Stimulated activated CD4-positive, alpha-beta T cell treated with anti-CD3 and anti-CD28 coated beads, Interleukin-1b, Interleukin-23, amount 100 ng/mL, for 4 hours (primary cell): ENCODE measurements at places on chromosomes 6 and 20.

- DNase-seq = no peak
These were observed 37.0 kb downstream of the FOXO3 start for GRCh38 chr6:108597572-108598304.

DNA sequence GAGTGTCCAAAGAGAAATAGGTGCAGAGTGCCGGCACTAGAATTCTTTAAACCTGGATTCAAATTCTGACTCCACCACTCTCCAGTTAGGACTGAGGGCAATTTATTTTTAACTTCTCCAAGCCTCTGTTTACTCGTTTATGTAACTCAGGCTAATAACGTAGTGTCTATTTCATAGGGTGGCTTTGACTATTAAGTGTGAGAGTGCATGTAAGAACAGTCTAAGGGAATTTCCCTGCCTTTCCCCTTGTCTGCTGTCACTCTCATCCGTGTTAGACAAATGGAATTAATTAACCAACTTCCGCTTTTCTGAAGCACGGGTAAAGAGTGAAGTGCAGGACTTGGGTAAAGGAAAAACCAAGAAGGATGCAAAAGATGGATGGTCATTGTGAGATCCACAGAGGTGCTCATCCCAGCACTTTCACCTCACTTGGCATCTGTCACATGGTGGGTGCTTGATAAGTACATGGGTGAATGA lies 4.1 kb upstream of the ZKSCAN8 start:
- DNase-seq = peak; percentile 27

GRCh38 chr20:56673450-56673849 lies 44.3 kb downstream of the TFAP2C start:
- DNase-seq = no peak

- DNase-seq = no peak
These were observed 264.0 kb downstream of the LAMA2 start for GRCh38 chr6:129146902-129147301.

GRCh38 chr6:48670546-48670945 lies 559.5 kb upstream of the PTCHD4 start:
- no peak for DNase-seq

DNA sequence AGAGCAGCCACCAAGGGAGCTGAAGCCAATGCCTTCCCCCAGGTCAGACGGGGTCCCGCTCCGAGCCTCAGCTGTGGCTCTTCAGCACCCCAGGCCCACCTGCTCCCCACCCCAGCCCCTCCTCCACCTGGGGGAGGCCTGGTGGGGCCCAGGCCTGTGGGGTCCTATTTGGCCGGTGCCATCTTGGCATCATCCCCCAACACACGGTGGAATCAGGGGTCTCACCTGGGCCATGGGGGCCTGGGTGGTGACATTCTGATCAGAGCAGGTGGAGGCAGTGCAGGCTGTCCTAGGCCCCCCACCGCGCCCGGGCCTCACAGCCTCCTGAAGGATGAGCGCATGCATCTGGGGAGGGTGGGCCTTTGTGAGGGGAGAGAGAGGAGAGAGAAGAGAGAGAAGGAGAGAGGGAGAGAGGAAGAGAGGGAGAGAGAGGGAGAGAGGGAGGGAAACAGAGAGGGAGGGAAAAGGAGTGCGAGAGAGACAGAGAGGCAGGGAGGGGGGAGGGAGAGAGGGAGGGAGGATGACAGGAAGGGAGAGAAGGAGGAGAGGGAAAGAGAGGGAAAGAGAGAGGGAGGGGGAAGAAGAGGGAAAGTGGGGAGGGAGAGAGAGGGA lies 23.9 kb upstream of the RBBP8NL start:
- DNase-seq = no peak

- no peak for DNase-seq
These were observed 121.7 kb downstream of the BCAS1 start for GRCh38 chr20:53948383-53949318.

DNA sequence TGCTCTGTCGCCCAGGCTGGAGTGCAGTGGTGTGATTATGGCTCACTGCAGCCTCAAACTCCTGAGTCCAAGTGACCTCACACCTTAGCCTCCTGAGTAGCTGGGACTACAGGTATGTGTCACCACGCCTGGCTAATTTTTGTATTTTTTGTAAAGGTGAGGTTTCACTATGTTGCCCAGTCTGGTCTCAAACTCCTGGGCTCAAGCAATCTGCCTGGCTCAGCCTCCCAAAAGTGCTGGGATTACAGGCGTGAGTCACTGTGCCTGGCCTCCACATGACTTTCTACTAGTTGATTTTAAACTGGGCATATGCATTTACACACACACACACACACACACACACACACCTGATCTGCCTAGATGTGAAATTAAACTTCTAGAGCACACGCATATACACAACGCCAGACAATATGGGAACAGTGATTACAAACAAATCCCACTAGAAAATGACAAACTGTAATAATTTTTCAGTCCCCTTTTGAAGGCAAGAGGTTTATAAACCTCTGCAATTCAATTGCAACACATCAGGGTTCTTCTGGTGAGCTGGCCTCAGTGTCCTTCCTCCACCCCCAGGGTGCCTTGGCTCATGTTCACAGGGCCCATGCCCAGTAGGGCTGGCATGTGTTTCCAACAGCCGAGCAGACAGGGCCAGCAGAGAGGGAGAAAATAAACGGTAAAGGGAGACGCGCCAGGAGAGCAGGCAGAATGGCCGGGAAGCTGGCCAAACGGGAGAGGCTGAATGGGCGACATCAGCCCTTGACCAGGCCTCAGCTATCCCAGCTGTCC lies 31.2 kb downstream of the PARD6B start:
- DNase-seq = no peak

DNA sequence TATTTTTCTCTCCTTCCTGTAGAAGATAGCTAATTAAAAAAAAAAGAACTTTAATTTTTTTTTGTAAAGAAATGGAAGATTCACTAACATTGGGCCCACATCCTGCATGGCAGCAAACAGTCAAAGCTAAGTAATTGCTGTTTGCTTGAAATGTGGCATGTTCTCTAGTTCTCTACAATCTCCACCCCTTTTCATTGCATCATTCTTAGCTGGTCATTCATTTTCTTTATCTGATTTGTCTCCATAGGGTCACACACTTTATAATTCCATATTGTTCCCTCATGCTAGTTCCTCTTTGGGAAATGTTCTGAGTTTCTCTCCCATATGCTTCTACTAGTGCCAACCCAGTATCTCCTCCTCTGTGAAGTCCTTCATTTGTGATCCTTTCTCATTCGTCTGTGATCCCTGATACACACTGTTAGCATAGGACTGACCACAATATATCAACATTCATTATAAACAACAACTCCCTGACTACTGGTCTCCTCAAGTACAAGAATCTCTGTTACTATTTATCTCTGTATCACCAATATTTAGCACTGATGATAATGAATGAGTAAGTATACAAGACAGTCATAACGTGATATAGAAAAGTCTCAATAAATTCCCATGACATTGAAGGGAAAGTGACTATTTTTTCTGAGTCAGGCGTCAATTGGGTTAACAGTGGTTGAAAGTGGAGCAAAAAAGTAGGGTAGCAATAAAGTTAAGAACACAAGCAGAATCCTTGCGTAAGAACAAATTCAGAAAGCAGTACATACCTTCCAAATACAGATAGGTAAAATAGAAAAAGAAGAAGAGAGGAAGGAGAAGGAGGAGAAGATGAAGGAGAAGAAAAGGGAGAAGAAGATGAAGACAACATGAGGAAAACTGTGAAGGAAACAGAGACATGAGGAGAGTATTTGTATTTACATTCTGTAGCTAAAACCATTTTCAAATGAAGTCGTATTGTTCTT lies 33.2 kb upstream of the MYB start:
- no peak for DNase-seq

DNA sequence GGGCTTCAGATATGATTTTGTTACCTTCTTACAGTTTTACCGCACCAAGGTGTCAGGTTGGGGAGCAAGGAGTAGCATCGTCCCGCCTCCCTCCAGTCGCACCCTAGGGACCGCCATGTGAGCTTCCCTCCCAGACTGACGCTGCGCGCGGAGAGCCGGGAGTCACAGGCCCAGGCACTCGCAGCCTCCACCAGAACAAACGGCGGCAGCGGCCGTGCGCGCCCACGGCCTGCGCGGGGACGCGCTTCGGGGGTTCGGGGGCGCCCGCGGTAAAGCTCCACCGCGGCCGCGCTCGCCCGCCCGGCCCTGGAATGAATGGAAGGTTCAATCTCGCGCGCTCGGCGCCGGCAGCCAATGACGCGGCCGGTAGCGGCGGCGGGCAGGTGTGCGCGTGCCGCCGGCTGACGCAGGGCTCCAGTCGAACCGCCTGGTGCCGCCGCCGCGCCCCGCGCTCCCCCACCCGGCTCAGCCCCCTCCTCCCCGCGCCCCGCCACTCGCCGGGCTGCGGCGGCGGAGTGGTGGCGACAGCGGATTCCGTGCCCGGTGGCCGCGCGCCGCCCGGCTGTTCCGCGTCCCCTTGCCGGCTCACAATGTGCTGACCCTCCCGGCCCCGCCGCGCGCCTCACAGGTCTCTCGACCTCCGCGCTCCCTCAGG lies 16.5 kb upstream of the LIN28B start:
- DNase-seq = no peak

DNA sequence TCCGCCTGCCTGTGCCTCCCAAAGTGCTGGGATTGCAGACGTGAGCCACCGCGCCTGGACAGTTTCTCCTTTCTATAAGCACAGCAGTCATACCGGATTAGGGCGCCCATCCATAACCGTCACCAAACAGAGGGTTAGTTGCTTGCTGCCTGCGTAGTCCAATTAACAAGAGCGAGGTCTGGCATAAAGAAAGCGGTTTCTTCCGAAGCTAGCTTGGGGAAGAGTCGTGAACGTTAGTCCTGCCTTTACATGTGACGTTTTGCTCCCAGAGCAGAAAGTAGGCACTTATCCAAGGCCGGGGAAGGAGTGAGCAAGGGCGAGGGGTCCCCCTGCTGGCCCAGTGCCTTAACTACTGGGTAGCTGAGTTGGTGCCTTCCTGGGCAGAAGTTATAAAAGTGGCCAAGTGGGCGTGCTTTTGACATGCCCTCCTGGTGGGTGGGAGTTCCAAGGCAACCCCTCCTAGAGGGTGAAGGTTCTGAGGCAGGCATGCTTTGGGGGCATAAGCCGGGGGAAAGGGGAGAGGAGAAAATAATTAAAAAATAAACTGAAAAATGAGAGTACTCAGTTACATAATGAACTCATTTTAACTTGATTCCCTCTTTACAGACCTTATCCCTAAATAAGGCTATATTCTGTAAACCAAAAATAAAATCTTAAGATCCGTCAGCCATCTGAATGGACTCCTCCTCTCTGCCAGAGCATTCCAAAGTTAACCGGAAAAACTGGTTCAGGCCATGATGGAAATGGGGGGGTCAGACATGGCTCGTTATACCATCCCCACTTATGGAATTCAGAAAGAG lies 88.0 kb downstream of the FAM217A start:
- peak; percentile 70 for DNase-seq

GRCh38 chr20:19867074-19867473 lies 109.0 kb downstream of the RIN2 start:
- no peak for DNase-seq

- no peak for DNase-seq
These were observed 49.2 kb downstream of the BLOC1S5 start for GRCh38 chr6:8014947-8015346.

- DNase-seq = no peak
These were observed 87.1 kb downstream of the PSMG4 start for GRCh38 chr6:3345836-3346235.

- no peak for DNase-seq
These were observed 509.2 kb upstream of the SLC35B3 start for GRCh38 chr6:8944548-8944947.

GRCh38 chr6:13539572-13539971 lies 34.8 kb upstream of the SIRT5 start:
- no peak for DNase-seq

DNA sequence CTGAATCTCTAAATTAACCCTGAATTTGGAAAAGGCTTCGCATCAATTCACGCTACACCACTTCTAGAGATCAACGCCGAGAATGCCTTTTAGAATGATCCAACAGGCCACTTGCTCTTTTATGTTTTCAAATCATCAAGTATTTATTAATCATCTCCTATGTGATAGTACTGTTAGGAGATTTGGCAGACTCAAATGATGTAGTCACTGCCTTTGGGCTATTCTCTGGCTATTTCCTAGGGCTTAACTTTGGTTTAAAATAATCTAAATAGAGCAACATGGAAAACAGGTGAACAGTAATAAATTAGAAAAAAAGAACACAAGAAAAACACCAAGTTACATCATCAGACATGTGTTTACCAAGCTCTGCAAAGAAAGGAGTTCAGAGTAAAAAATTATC lies 140.3 kb downstream of the TENT5A start:
- DNase-seq = no peak

DNA sequence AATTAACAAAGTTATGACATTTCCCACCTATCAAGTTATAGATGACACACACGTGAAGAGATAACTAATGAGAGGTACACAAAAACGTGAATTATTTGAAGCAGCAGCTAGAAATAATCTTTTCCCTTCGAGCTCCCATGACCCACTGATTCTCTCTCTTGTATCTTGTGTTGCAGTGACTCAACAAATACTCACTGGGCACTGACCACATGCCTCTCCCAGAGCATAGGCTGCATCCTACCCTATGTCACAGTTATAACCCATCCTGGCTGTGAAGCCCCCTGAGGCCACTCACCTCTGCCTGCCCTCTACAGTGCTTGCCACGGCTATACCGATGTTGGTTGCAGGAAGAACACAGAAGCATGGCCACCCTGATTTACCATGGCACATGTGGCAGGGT lies 91.8 kb downstream of the INSM1 start:
- no peak for DNase-seq

DNA sequence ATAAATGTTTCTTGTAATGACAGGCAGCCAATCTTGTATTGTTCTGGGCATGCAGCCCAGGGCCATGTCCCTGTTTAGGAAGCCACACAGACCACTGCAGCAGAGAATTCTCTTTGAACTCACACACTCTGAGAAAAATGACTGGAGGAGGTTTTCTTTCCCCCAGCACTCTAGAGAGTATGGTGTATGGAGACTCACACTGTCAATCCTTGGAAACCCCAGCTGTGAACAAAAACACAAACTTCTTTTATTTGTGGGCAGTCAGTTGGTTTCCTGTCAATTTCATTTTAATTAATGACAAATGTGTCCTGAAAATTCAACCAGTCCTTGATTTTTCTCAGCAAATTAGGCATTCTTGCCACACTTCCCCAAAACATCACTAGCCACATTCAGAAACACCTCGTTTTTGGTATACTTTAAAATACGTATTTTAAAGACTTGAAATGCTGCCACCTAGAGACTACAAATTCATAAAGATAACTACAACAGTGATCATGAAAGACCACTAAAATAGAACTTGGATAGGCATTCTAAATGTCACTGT lies 52.9 kb upstream of the UFL1 start:
- DNase-seq = no peak
